ENCODE measurements at places on chromosomes 13 and 19.
A peak's percentile ranks its signal among the peaks of the same experiment; 100 is the strongest.

DNA sequence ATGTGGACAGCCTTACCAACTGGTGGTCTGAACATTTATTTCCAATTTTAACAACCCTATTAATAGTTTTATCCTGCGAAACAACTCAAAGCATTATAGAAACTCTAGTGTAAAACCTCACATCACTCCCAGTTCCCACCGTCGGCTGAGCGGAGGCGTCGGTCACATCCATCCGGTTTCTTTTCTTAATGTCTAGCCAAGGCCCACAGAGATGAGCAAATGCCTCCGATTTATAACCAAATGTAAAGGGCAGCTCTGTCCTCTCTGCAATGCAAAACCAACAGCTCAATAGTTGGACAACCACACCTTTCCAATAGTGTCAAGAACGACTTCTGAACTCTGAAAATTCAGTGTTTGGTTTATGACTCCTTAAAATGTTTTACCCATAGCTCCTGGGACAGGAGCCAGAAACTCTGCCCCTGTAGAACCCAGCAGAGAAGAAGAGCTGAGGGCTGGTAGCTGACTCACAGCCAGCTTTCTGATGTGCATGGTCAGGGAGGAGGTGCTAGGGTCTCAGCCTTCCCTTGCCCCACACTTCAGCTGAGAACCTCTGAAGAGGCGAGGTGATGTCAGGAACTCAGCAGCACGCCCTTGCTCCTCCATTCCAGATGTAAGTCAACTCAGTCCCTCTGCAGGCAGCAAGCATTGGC, 90.2 kb upstream of the UQCRFS1 start:
- peak; percentile 37 for DNase-seq

DNA sequence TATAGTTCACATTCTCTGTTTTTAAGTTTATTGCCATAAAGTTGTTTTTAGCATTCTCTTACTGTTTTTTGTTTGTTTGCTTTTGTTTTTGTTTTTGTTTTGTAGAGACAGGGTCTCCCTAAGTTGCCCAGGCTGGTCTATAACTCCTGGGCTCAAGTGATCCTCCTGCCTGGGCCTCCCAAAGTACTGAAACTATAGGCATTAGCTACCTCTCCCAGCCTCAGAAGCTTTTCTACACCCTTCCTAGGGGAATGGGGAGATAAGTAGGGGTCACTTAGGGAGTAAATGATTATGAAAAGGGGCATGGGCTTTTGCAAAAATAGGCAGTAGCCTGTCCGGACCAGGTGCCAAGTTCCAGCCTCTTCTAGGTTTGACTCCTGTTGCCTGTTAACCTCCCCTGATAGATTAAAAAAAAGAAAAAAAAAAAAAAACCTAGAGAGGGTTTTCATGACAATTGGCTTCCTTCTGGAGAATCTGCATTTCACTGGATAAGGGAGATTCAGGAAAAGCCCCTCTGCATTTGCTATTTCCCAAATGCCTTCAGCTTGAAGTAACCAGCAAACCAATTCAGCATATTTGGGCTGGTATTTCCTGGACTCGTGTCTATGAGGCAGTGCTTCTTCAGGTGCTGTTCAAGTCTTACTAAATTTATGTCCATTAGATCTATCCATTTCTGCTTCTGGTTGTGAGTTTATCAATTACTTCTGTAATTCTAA, 216.8 kb downstream of the TM9SF2 start:
- no peak for DNase-seq

DNA sequence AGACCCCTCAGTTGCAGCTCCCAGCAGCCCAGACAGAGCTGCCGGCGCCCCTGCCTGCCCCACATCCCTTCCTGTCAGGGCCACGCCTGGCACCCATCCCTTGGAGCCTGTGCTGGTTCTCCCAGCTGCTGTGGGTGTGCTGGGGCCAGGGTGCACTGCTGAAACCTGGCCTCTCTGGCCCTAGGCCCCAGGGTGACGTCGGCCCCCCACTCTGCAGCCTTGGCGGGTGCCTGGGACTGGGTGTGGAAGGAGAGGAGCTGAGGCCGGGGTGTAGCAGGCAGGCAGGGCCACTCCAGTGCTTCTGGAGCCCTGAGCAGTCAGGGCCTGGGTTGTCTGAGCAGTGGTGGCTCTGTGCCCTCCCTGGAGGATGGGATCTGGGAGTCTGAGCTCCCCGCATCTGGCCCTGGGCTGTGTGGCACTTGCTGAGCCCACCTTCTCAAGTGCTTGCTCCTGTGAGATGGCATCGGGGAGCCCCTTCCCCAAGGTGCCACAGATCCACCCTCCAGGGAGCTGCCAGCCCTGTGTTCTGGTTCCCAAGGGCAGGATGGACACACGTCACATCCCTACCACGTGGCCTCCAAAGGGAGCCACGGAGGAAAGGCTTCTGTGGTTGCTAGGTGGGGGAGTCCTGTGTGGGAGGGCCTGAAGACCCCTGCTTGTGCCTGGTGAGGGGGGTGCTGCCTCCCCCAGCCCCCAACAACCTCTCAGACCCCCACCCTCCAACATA, 5.2 kb downstream of the PLEKHJ1 start:
- no peak for DNase-seq

DNA sequence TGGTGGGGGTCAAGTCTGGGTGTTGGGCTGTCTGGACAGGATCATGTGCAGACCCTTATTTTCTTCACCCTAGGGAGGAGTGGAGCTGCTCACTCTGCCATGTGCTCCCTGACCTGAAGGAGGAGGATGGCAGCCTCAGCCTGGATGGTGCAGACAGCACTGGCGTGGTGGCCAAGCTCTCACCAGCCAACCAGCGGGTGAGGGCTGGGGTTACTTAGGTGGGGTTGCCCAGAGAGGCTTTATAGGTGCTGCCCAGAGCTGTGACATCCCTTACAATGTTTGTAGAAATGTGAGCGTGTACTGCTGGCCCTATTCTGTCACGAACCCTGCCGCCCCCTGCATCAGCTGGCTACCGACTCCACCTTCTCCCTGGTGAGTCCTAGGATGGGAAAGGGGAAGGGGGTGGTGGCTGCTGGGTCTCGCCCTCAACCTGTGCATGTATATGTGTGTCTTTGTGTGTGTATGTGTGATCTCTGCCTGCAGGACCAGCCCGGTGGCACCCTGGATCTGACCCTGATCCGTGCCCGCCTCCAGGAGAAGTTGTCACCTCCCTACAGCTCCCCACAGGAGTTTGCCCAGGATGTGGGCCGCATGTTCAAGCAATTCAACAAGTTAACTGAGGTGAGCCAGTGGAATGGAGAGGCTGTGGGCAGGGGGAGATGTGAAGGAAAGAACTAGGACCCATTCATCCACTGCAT, 5.1 kb downstream of the CHMP2A start:
- no peak for DNase-seq

DNA sequence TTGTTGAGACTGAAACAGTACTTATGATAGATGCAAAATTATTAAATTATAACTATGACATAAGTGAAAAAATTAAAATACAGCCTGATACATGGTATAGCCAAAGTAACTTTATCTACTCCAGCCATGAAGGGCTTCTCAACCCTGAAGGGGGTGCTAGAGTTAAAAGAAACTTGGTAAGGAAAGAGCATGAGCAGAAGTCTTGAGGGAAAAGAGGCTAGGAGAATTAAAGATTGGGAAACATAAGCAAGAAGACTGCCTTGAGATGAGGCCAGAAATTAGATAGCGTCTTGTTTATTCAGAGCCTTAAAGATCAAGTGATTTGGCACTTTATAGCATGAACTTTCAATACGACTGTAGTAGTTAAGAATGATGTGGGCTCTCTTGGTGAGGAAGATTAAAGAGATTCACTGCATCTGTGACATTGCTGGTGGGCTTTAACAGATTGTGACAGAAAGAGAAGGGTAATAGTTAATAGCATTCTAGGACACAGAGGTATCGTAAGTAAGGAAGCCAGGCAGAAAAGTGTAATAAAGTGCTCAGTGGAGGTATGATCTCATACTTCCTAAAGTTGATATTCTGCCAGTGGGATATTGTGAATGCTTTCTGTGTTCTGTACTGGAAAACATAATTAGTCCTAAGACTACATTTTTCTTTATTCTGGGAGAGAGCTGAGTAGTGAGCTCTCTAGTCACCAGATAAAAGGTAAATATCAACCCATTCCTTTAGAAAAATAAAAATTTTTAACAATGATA, 385.4 kb upstream of the PRR20A start:
- DNase-seq: no peak

DNA sequence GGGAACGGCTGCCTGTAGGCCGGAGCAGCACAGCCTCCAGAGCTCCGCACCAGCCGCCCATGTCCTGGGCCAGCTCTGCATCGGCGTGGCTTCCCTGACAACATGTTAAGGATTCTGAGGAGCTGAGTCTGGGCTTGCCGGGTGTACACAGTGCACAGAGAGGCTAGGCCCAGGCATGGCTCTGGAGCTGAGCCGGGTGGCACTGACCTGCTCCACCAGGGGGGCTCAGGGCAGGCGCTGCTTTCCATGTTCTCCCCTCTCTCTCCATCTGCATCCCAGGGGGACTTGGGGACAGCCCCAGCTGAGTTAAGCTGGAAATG, 31.6 kb downstream of the AP1M1 start:
- no peak for DNase-seq

DNA sequence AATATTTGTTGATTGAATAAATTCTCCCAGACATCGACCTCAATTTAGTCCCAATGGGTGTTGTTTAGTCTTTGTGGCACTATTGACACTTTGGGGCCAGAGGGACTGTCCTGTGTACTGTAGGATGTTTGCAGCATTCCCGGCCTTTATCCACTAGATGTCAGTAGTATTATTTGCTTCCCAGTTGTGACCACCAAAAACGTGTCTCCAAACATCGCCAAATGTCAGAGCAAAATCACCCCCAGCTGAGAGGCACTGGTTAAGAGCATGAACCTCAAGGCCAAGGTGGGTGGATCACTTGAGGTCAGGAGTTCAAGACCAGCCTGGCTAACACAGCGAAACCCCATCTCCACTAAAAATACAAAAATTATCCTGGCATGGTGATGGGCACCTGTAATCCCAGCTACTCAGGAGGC, 15.4 kb downstream of the NLRP12 start:
- peak; percentile 72 for DNase-seq
